Psoas muscle (tissue), 8 donors: ENCODE measurements at places on chromosomes 1 and 21. TPM values are rescaled to one million over a fixed set of nuclear protein-coding genes. Genes with fewer than 3 reads are reported as not detected.

DNA sequence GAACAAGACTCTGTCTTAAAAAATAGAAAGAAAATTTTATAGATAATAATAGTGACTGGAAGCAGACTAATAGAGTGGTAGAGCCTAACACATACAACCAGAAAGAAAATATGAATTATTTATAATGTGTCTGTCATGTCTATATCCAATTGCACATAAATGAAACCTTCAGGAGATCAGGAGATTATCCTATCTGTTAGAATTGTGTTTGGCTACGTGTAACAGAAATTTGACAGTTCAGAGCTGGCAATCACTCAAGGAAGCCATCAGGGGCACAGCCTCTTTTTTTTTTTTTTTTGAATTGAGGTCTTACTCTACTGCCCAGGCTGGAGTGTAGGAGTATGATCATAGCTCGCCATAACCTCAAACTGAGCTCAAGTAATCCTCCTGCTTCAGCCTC, 157.2 kb downstream of the TGFB2 start:
- DNase-seq: no peak

- peak; percentile 51 for DNase-seq
Measured at GRCh38 chr1:26290882-26291261, 11.0 kb downstream of the SH3BGRL3 start.

DNA sequence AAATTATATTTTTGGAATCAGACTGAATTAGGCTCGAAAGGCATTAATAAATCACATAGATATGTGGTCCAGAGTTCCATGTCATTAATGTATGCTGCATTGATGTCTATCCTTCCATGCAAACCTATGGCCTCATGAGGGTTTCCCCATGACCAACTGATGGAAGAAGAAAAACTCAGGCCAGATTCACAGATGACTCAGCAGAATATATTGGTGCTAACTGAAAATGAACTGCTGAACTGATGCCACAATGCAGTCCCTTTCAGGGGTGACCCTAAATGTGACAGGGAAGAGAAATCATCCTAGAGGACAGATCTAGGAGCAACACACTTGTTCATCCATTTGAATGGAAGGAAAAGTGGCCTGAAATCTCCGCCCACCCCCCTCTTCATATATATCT, 110.5 kb upstream of the KCND3 start:
- no peak for DNase-seq

GRCh38 chr21:45364468-45365185, 40.3 kb upstream of the COL18A1 start:
- peak; percentile 63 for DNase-seq

GRCh38 chr1:221309723-221310122, 430.5 kb downstream of the HLX start:
- no peak for DNase-seq

GRCh38 chr1:93666613-93667384, 14.8 kb downstream of the BCAR3 start:
- DNase-seq: no peak

DNA sequence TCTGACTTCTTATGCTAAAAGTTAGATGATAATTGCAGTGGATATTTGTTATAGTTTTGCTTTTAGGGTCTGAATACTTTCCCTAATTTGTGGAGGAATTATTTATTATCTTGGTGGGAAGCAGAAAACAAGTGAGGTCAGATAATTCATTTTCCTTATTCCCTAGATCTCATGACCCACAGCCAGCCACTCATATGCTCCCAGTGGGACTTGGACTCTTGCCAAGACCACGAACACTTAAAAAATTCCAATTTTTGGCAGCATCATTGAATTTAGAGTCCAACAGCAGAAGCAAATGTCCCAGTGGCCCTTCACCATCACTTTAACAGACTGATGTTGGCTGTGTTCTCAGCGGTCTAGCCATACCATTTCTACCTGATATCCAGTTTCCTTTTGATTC, 204.2 kb downstream of the HMCN1 start:
- DNase-seq: no peak

DNA sequence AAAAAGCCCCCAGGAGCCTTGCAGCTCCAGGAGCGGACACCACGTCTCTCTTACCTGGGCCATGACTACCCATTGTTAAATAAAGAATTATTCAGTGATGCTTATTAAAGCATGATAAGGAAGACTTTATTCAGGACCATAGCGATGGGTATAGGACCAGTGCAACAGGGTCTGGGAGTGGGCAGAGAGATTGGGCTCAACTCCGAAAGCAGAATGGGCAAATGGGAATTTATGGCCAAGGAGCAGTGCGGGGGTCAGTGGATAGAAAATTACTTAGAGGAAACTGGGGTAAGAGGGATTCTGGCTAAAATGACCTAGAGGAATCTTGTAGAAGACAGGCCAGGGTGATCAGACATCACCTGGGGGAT, 580 bp upstream of the ATP5PO start:
- DNase-seq: no peak

DNA sequence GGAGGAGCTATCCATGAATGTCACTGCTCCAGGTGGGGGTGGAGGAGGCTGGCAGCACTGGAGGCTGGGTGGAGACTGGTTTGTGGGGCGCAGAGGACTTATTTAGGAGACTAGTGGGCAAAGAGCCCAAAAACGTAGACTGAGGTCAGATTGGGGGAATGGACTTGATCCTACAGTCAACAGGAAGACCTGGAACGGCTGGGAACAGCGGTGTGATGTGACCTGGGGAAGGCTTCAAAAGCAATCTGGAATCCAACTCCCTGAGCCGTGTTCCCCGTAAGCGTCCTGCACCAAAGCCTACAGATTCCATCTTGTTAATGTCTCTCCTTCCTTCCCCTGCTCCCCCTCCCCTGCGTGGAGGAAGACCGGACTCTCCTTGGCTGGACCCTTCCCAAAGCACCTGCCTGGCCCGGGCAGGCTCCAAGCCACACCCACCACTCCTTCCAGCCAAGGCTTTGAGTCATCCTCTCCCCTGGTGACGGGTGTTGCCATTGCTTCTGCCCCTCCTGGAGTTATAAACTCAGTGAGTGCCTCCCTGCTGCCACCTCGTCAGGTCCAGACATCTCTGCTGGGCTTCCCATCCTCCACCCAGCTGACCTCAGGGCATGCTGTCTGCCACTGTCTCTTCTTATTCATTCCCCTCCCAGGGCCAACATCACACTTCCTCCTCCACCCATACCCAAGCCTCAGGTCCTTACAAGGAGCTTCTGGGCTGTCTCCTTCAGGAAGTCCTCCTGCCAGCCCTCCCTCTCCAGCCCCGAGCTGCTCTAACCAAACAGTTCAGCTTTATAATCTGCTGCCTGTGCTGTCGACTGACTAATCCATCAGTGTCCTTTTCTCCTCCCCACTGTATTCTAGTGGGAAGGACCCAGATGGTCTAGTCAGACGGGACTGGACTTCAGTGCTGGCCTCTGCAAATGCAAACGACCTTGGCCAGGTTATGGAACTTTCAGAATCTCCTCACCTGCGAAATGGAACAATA, 1.6 kb upstream of the CLSTN1 start:
- DNase-seq: peak; percentile 62

- no peak for DNase-seq
Measured at GRCh38 chr1:153220606-153221303, 3.4 kb downstream of the PRR9 start.

- no peak for DNase-seq
Measured at GRCh38 chr21:15904389-15904788, 174.6 kb downstream of the USP25 start.

Gene TUFT1
- 5.3 TPM for total RNA-seq
